Retina (tissue), 1 donor: ENCODE measurements at places on chromosomes 12 and 14.
A peak's percentile ranks its signal among the peaks of the same experiment; 100 is the strongest.

DNA sequence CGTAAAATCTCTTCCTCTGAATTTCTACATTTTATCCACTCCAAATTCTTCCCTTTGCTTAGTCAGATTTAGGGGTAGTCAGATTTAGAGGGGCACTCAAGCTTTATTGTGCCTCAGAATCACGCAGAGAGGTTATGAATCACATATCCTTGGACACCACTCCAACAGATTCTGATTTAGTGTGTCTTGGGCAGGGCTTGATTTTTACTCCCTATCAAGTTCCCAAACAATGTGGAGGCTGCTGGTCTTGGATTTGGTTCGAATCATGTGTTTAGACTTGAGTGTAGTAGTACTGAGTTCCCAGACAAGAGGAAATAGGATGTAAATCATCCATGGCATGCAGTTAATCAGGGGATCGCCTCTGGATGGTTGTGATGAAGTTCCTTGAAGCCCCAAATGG, 298.1 kb upstream of the CLEC14A start:
- no peak for DNase-seq

DNA sequence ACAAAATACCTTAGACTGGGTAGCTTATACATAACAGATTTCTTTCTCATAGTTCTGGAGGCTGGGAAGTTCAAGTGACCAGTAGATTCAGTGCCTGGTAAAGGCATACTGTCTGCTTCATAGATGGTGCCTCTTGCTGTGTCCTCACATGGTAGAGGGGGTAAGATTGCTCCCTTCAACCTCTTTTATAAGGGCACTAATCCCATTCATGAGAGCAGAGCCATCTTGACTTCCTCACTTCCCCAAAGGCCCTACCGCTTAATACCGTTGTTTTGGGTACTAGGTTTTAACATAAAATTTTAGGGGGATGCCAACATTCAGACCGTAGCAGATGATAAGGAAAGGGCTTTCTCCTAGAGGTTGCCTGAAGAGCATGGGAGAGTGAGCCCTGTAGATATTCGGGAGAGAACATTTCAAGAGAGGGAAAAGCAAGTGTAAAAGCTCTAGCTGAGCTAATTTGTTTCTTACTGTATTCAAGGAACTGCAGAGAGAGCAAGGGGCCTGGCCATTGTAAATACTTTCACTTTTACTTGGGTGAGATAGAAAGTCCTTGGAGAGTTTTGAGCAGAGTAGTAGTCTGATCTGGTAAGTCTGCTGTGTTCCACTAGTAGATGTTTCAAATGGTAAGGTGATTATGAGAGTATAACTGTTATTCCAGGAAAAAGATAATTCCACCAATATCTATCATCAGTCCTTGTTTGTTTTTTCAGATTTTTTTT, 27.3 kb downstream of the FRS2 start:
- DNase-seq, result no peak

DNA sequence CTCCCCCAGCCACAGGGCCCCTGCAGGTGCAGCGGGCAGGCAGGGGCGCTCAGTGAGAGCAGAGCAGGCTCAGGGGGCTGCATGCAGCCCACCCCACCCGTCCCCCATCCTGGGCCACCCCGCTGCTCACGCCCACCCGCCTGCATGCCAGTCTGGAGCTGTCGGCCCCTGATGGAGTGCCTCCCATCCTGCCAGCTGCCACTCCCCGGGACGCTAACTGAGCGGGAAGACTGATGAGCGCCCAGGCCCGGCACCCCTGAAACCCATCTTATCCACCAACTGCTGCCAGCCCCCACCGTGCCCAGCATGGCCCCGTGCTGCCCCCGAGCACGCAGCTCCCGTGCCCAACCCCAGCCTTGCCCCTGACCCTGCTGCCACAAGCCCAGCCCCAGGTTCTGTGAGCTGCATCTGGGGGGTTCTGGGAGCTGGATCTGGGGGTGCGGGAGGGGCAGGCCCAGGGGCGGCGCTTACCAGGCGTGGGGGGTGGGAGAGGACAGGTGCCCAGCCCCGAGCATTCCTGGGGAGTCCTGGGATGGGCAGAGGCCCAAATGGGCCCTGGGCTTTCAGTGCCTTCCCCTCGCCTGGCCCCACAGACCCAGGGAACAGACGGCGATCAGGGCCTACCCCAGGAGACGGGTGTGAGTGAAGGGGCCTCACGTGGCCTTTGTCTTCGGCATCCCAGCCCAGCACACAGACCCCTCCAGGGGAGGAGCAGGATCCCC, 13.3 kb downstream of the AKT1 start:
- DNase-seq, result peak; percentile 3

- no peak for DNase-seq
Observed at GRCh38 chr12:46535907-46536306, 163.3 kb upstream of the SLC38A2 start.

DNA sequence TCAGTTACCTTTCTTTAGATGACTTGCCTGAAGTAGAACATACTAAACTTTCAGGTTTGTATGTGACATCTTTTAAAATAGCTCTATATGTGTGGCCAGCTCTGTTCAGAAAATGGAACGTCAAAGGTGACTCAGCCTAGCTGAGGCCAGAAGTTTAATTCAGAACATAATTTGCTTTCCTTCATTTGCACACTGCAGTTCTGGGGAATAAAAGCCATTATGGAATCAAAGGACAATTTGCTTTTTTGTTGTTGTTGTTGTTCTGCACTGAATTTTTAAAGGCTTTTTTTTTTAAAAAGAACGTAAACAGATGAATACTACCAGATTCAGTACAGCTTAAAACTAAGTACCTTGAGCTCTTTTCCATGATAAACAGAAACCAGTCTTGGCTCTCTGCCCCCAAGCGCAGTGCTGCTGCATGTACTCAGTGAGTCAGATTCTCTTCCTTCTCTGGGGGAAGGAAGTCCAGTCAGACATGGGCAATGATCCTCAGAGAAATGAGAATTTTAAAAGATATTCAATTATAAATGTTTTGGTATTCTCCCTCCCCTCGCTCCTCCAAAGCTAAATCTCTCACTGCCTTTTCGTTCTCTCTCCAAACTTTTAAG, 644.2 kb downstream of the NOVA1 start:
- no peak for DNase-seq

GRCh38 chr12:57614178-57614947, 3.1 kb downstream of the ARHGEF25 start:
- DNase-seq, result no peak

DNA sequence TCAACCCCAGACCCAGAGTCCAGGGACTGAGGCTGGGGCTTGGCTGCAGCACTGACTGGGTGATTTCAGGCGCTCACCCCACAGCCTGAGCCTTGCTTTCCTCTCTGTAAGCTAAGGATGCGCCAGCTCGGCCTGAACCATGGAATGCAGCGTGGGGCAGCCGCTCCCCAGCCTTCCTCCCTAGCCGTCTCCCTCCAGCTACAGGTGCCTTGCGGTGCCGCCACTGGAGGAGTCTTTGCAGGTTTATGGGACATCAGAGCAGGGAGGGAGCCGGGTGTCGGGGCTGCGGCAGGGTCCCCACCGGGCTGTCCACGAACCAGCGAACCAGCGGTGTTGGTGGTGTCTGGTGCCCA, 19.4 kb downstream of the PPP2R5C start:
- peak; percentile 61 for DNase-seq

DNA sequence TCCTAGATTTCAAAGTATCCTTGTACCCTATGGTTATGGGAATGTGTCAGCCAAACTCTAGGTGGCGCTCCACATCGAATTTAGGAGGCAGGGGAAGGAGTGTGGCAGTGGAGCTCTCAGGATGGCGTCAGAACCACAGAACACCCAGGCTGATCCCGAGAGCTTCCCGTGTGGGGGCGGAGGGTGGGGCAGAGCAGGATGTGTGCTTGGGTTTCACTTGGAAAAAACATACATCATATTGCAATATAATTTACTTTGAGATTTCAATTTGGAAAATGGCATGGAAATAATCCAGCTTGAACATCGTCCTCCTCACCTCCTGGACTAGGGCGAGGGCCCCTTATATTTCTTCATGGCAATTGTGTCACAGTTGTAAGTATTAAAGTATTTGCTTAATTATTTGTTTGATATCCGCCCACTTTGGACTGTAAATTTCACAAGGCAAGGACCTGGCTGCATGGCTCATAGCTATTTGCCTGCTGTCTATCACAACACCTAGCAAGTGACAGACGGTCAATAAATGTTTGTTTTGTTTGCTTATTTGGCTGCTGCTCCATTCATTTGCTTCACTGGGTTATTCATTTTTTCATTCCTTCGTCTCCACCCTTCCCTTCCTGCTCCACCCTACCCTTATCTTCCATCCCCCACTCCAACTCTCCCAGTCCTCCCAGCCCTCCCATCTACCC, 221.5 kb upstream of the HMGA2 start:
- DNase-seq, result peak; percentile 54

GRCh38 chr12:9707864-9708808, 24.8 kb downstream of the CLECL1 start:
- peak; percentile 45 for DNase-seq

DNA sequence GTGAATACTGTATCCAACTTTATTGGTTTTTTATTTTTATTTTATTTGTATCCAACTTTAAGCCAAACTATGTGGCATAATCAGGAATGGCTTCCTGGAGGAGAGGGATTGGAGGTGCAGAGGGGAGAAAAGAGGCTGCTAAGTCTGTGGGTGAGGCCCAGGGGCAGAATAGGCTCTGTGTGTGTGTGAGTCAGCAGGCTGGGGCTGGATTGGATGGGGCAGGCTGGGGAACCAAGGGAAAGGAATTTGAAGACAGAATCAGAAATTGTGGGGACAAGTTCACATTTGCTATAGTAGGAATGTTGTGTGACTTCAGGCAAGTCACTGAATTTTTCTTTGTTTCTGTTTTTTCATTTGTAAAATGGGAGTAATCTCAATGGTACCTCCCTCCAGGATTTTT, 12.8 kb upstream of the RILPL1 start:
- DNase-seq, result no peak

DNA sequence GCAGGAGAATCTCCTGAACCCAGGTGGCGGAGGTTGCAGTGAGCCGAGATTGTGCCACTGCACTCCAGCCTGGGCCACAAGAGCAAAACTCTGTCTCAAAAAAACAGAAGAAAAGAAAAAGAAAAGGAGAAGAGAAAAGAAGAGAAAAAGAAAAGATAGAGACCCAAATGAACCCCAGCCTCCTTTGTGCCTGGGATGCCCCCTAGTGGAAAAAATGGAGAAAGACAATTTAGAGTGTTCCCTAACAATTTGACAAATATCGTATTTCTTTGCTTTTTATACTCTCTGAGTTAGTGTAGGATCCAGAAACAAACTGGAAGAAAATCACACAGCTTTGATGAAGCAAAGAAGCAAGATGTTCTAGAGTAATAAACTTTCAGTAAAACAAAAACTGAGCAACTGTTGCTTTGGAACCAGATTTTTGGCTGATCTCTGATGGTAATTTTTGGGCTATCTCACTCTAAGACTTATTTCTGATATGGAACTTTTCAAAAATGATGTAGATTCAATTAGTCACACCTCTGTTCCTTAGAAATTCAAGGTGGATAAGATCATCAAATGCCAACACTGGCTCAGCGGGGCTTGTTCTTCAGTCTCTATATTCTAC, 18.6 kb upstream of the PRKAB1 start:
- peak; percentile 26 for DNase-seq

DNA sequence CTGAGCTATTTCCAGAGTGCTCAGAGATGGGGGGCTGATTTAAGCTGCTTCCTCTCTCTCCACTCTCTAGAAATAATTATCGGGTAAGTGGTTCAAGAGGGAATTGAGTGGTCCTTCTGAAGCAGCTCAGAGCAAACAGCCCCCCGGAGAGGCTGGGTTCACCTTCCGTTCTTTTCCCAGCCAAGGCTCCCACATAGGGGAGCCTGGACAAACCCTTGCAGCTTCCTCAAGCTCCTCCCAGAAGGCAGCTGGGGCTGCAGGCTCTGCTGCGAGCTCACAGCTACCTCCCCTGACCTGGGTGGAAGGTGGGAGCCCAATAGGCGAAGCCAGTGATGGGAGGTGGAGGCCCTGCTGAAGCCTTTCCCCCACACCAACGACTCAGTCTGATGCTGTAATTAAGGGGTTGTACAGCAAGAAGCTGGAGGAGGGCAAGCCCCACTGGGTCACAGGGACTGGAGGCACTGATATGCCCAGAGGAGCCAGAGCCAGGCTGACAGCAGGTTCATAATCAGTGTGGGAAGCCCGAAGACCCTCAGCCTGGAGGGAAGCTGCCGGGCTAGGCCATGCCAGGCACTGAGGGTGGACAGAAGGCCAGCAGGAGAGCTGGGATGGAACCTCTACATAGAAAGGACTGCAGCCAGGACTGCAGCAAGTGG, 52.4 kb downstream of the ARL6IP4 start:
- DNase-seq, result no peak

GRCh38 chr12:128818065-128819022, 5.4 kb downstream of the SLC15A4 start:
- no peak for DNase-seq

GRCh38 chr14:95871531-95871930, 5.1 kb upstream of the TUNAR start:
- no peak for DNase-seq

DNA sequence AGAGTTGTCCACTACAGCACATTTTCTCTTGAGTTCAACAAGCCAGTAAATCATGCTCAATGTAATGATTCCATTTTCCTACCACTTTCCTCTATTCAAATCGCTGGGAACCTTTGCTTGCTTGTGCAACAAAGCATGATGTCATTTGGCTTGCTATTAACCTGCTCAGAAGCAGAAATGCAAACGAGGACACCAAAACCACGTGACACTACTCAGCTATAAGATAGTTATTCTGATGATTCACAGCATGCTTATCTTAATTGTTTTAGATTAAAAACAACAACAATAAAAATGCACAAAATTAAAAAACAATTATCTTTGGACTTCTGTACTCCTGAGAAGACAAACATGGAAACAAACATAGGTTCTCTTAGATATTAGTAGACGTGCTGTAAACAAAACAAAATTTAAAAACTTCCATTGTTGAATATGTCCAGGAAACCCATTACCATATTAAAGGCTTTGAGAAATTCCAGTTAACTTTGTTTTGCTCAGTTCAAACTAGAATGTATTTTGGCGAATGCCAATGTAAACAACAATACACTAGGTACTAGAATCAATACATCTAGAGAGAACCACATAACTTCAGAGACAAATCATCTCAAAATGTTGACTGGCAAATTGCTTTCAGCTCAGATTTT, 77.5 kb upstream of the KRAS start:
- no peak for DNase-seq

DNA sequence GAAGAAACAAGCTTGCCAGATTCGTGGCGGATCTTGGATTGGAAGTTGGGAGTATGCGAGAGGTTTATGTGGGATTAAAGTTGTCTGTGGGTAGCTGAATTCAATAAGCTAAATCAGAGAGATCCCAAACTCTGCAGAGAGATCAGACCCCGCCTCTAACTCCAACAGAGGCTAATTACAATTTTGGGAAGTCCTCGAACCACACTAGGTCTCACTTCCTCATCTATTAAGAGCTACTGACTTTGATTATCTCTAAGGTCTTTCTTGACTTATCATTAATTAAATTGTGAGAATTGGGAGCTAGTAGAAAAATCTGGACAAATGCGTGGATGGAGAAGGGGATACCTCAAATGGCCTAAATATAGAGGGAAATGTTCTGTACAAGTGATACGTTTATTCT, 9.1 kb downstream of the NTF3 start:
- DNase-seq, result no peak

- DNase-seq, result no peak
Observed at GRCh38 chr12:91954326-91954725, 191.3 kb downstream of the BTG1 start.

GRCh38 chr12:12017798-12018197, 52.9 kb upstream of the BCL2L14 start:
- DNase-seq, result no peak
